GM12878 (cell line): ENCODE measurements at places on chromosomes 2 and 18.

- DNase-seq: no peak
Measured at GRCh38 chr2:232872826-232873225, 2.8 kb downstream of the SNORC start.

DNA sequence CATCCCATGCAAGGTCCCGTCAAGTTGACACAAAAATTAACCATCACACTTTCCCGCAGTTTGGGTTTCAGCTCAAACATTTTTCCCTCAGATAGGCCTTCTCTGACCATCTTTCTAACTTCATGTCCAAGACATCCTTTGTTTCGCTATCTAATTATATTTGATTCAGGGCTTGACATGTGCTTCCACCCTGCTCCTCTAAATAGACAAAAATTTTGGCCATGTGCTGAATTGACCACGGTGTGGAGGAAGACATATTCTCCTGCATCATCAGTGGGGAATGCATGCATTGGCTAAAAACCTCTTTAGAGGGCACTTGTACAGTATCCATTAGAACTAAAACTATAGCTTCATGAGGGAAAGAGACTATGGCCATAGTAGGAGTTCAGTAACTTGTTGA is 81.2 kb downstream of the PLCL1 start:
- DNase-seq: no peak

GRCh38 chr2:98708396-98709186 is 22.3 kb downstream of the MGAT4A start:
- no peak for DNase-seq

- DNase-seq: no peak
Measured at GRCh38 chr2:125085904-125086303, 1060.8 kb downstream of the CNTNAP5 start.

DNA sequence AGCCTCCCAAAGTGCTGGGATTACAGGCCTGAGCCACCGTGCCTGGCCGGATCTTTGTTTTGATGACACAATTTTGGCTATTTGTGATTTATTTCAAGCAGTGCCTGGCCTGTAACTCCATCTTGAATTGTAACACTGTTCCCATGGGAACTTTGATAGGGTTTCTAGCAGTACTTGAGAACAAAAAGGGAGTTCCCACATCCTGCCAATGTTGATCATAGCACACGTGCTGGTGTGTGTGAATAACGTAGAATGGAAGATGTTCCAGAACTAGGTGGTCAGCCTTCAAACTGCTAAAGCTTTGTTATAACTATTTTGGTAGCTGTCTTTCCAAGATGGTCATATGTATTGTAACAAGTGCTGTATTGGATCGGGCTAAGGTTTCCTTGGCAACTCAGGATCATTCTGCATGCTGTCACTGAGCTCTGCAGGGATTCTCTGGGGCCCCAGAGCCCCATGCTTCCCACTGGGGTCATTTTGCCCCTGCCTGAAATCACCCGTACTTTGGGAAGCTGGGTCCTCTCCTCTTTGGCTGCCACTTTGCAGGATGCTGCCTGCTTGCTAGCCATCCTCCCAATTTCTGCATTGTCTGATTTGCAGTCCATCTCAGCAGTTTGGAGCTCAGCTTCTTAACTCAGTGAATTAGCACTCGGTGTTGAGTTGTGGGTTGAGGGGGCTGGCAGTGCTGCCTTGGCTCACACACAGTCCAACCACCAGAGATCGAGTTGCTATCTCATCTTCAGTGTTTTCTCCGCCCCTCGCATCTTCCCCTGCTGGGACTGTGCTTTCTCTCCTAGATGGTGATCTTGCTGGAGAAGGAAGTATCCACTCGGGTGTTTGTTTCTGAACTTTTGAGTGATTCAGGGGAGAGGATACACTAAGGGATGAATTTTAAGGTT is 26.8 kb downstream of the SH3RF3 start:
- DNase-seq: no peak

GRCh38 chr2:140943867-140944266 is 1186.9 kb downstream of the LRP1B start:
- no peak for DNase-seq

GRCh38 chr2:59149271-59149670 is 908.1 kb upstream of the FANCL start:
- DNase-seq: no peak

- no peak for DNase-seq
Measured at GRCh38 chr2:190188289-190188688, 125.8 kb upstream of the MSTN start.

- no peak for DNase-seq
Measured at GRCh38 chr2:170743530-170744239, 26.5 kb upstream of the ERICH2 start.

- no peak for DNase-seq
Measured at GRCh38 chr2:224612578-224612977, 27.4 kb upstream of the CUL3 start.

GRCh38 chr2:38122344-38122743 is 46.4 kb upstream of the CYP1B1 start:
- DNase-seq: no peak

DNA sequence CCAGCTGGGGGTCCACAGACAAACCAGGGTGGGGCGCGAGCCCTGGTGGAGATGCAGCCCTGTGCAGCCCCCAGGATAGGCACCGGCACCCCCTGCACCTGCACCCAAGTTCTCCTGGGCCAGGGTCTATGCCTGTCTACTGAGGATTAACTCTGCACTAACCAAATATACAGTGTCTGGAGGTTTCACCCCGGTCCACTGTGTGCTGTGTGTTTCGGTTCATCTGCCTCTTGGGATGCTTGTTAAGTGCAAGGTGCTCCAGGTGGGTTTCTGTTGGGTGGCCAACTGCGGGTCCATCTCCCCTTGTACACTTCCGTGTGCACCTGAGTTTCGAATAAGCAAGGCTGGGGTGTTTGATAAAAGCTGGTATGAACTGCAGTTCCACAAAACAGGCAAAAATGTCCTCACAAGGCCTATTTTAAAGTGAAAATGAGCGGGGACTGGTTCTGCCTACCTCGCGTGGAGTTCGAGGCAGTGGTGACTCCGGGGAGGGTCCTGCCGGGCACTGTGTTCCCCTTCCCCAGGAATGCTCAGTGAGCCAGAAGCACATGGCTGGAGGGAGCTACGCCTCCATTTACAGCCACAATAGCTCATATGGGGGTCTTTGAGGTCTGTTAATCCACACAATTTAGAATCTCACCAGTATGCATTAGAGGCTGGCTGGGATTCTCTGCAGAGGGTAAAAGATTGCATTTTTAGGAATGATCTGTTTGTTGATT is 70.7 kb downstream of the EDAR start:
- DNase-seq: no peak

- DNase-seq: no peak
Measured at GRCh38 chr18:7116001-7116730, 1.4 kb downstream of the LAMA1 start.

DNA sequence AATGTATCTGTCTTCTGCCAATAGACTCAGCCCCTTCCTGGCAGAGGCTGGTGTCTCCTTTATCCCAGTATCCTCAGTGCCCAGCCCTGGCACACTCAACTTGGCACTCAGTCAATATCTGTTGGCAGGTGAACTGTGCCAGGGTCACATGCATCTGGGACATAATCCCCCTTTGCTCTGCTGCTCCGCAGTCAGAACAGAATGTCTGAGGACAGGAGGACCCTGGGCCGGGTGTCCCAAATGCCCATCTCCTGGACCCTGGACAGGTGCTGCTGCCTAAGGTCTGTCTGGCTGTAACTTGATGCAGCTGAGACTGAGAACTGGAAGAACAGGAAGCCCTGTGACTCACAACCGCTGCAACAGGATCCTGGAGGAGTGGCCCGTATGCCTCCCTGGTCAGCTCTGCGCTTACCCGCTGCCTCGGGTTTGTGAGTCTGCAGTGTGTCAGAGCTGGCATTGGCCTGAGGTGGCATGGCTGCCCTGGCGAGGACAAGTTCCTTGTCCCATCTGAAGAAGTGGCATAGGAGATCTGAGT is 11.4 kb downstream of the HK2 start:
- no peak for DNase-seq

DNA sequence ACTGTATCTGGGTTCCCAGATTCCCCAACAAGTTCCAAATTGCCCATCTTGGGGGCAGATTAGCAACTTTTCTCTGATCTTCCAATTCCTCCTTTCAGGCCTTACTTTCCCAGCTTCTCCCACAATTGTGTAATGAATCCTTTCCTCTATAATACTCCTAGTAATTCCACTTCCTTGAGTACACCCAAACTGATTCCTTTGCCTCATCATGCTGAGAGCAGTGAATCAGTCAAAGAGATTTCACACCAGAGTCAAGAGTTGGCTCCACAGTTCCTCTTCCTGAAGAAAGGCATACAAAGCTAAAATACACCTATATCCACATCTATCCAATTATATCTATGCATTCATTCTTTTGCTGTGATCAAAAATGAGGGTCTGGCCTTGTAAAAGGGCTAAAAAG is 28.6 kb upstream of the DAPL1 start:
- DNase-seq: no peak

DNA sequence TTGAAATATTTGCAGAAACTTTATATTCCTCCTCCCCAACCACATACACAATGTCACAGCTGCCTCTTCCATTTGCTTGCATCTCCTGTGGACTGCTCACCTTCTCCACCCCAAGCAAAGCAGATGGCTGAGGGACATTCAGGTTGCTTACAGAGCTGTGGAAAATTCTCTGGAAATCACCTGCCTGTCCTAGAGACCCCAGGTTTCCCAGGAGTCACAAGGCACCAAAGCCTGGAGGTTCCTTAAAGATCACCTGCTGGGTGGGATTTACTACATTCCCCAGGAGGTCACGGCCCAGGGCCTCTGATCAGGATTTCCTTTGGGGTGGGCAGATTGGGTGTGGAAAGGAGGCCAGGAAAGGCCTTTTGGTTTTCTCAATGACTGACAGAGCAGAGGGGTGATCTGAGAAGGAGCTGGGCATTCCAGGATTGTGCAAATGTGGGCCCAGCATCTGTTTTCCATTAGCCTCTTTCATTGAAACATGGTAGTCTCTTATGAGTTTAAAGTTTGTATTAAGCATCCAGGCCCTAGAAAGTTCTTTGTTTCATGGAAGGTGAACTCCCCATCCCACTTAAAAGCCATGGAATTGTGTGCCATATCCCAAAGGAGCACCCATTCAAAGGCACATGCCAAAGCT is 410.7 kb upstream of the TNP1 start:
- DNase-seq: no peak

- no peak for DNase-seq
Measured at GRCh38 chr18:2654169-2654927, 1.2 kb upstream of the SMCHD1 start.

GRCh38 chr2:30404319-30405259 is 42.5 kb upstream of the LCLAT1 start:
- no peak for DNase-seq

- no peak for DNase-seq
Measured at GRCh38 chr2:122194546-122194945, 439.1 kb downstream of the TSN start.
